ENCODE measurements at places on chromosomes 11 and 22. TPM values are rescaled to one million over a fixed set of nuclear protein-coding genes. Genes with fewer than 3 reads are reported as not detected.

The ART5 gene
- polyA plus RNA-seq = 0.15 TPM

The PLEKHB1 gene
- polyA plus RNA-seq = 0.37 TPM

The SMPD1 gene
- 74.9 TPM for polyA plus RNA-seq

The ZC3H7B gene
- 42.1 TPM for polyA plus RNA-seq

The TRIM3 gene
- 11.4 TPM for polyA plus RNA-seq

The OR2AG2 gene
- 0.03 TPM for polyA plus RNA-seq

The OR2AG1 gene
- polyA plus RNA-seq = not detected

The OR51I2 gene
- not detected for polyA plus RNA-seq

The CDC42EP2 gene
- polyA plus RNA-seq = 48.4 TPM

The KCNJ11 gene
- polyA plus RNA-seq = not detected

The ALKBH3 gene
- polyA plus RNA-seq = 56.1 TPM

The CRYBB2 gene
- polyA plus RNA-seq = not detected

The C22orf39 gene
- polyA plus RNA-seq = 15.9 TPM

The MS4A6A gene
- polyA plus RNA-seq = not detected

The BRSK2 gene
- 0.05 TPM for polyA plus RNA-seq

The NLRP6 gene
- polyA plus RNA-seq = not detected

The OR5T1 gene
- not detected for polyA plus RNA-seq

All from fibroblast of lung (primary cell).